WTC11 (cell line): ENCODE measurements at places on chromosomes 3 and 15. TPM values are rescaled to one million over a fixed set of nuclear protein-coding genes. Genes with fewer than 3 reads are reported as not detected.

- H3K27ac ChIP-seq, result no peak overlapping the region
- no peaks in the 10 kb centered on the region for H3K36me3 ChIP-seq
- DNase-seq, result peak; percentile 60
- peak overlapping the region; percentile 66 for H3K4me3 ChIP-seq
- peaks cover 12% of the 10 kb centered on the region for H3K4me1 ChIP-seq
- H3K27me3 ChIP-seq, result peaks cover 83% of the 10 kb centered on the region
Observed at GRCh38 chr15:45134682-45135604, 5.1 kb downstream of the DUOX1 start.

GRCh38 chr3:107919239-107919638, 171.6 kb downstream of the CD47 start:
- H3K27ac ChIP-seq, result no peak overlapping the region
- no peaks in the 10 kb centered on the region; the same call in 1 of the 2 replicates for H3K27me3 ChIP-seq
- H3K4me3 ChIP-seq, result no peak overlapping the region
- peaks cover 9% of the 10 kb centered on the region for H3K36me3 ChIP-seq
- no peak for DNase-seq
- H3K4me1 ChIP-seq, result peaks cover 7% of the 10 kb centered on the region

- no peaks in the 10 kb centered on the region for H3K27me3 ChIP-seq
- no peak overlapping the region for H3K27ac ChIP-seq
- no peak overlapping the region for H3K4me3 ChIP-seq
- H3K4me1 ChIP-seq, result peaks cover 26% of the 10 kb centered on the region
- no peak for DNase-seq
- no peaks in the 10 kb centered on the region for H3K36me3 ChIP-seq
Observed at GRCh38 chr3:123348471-123349200, 100.3 kb downstream of the ADCY5 start.

DNA sequence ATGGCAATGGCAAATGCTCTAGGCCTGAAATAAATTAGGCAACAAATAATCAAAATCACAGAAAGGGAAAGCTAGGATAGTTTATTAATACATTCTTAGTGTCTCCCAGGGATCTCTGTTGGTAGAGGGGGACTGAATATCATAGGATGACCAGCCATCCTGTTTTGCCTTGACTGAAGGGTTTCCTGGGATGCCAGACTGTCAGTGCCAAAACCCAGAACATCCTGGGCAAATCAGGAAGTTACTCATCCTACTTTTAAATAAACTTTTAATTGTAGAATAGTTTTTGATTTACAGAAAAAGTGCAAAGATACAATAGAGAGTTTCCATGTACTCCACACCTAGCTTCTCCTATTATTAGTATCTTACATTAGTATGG, 21.8 kb upstream of the SIAH2 start:
- H3K27ac ChIP-seq, result no peak overlapping the region
- peaks cover 9% of the 10 kb centered on the region for H3K27me3 ChIP-seq
- peaks cover 11% of the 10 kb centered on the region for H3K4me1 ChIP-seq
- peaks cover 2% of the 10 kb centered on the region; the same call in 1 of the 2 replicates for H3K36me3 ChIP-seq
- no peak overlapping the region for H3K4me3 ChIP-seq

Gene MESP2
- 0.66 to 1.0 TPM (median 0.68 TPM) in 3 replicates for total RNA-seq

Gene AMOTL2
- 76.9 to 85.4 TPM (median 79.9 TPM) in 3 replicates for total RNA-seq
